Airway epithelial cell (primary cell): ENCODE measurements at places on chromosomes 2 and 18. TPM values are rescaled to one million over a fixed set of nuclear protein-coding genes. Genes with fewer than 3 reads are reported as not detected.

The LBX2 gene
- 0.56 TPM in 2 replicates for total RNA-seq

The DNAJC5G gene
- total RNA-seq = not detected in 2 replicates

The CFAP221 gene
- total RNA-seq = not detected in 2 replicates

The TRIM54 gene
- not detected in 2 replicates for total RNA-seq

The SLC1A4 gene
- 4.2 and 5.6 TPM in 2 replicates for total RNA-seq

The ASB18 gene
- not detected in 2 replicates for total RNA-seq

The ST8SIA3 gene
- total RNA-seq = not detected in 2 replicates

The FBLN7 gene
- 0.14 TPM in 1 of 2 replicates, not detected in the other for total RNA-seq

The MEP1B gene
- not detected in 2 replicates for total RNA-seq

The TUBA3E gene
- not detected in 2 replicates for total RNA-seq

The GAD1 gene
- total RNA-seq = 2.6 TPM in 1 of 2 replicates, not detected in the other

The TBR1 gene
- not detected in 2 replicates for total RNA-seq

The KLF7 gene
- total RNA-seq = 19.9 and 35.5 TPM in 2 replicates

The CAPN14 gene
- 2.9 and 4.0 TPM in 2 replicates for total RNA-seq

The ACVR2A gene
- 5.2 and 6.9 TPM in 2 replicates for total RNA-seq

The FAHD2A gene
- total RNA-seq = 18.8 and 20.9 TPM in 2 replicates

The GPR55 gene
- not detected in 2 replicates for total RNA-seq

The PER2 gene
- total RNA-seq = 8.2 and 9.7 TPM in 2 replicates

The TTC21B gene
- total RNA-seq = 4.9 and 9.0 TPM in 2 replicates

The UGT1A5 gene
- 3.2 TPM in 1 of 2 replicates, not detected in the other for total RNA-seq

The ZNF396 gene
- 0.19 and 0.71 TPM in 2 replicates for total RNA-seq

The LYPD6B gene
- total RNA-seq = 6.0 and 7.3 TPM in 2 replicates

The EVA1A gene
- total RNA-seq = 19.3 and 26.4 TPM in 2 replicates

The ARMC9 gene
- total RNA-seq = 10.4 and 13.5 TPM in 2 replicates

The SDC1 gene
- 909 and 1,110 TPM in 2 replicates for total RNA-seq

The MYOM1 gene
- total RNA-seq = 0.09 and 0.71 TPM in 2 replicates

The KIF5C gene
- 0.07 TPM in 1 of 2 replicates, not detected in the other for total RNA-seq

The OR6B2 gene
- total RNA-seq = not detected in 2 replicates

The HOXD13 gene
- not detected in 2 replicates for total RNA-seq

The TXNDC2 gene
- 0.07 TPM in 1 of 2 replicates, not detected in the other for total RNA-seq

The FANCL gene
- total RNA-seq = 11.1 and 14.2 TPM in 2 replicates

The CD207 gene
- not detected in 2 replicates for total RNA-seq

The IL18R1 gene
- total RNA-seq = 0.84 and 1.2 TPM in 2 replicates

The IL36G gene
- total RNA-seq = 15.7 and 18.5 TPM in 2 replicates

The DNAJC27 gene
- total RNA-seq = 1.3 and 2.3 TPM in 2 replicates

The ATP6V1B1 gene
- not detected in 2 replicates for total RNA-seq

The PJVK gene
- total RNA-seq = 0.74 and 0.78 TPM in 2 replicates

The ABCG5 gene
- total RNA-seq = not detected in 2 replicates

The IL1F10 gene
- total RNA-seq = 0.78 TPM in 1 of 2 replicates, not detected in the other

The ANKRD62 gene
- total RNA-seq = not detected in 2 replicates

The ATP6V1C2 gene
- total RNA-seq = 0.09 and 0.42 TPM in 2 replicates

The EGR4 gene
- total RNA-seq = not detected in 2 replicates

The ZEB2 gene
- 0.05 and 0.07 TPM in 2 replicates for total RNA-seq

The CD8B2 gene
- not detected in 2 replicates for total RNA-seq

The REG3G gene
- not detected in 2 replicates for total RNA-seq

The SLC23A3 gene
- total RNA-seq = 0.21 and 0.28 TPM in 2 replicates

The MAPRE2 gene
- 6.3 and 7.1 TPM in 2 replicates for total RNA-seq

The APOB gene
- total RNA-seq = not detected in 2 replicates

The DOK6 gene
- total RNA-seq = not detected in 2 replicates

The SLC30A3 gene
- not detected in 2 replicates for total RNA-seq

The BMP10 gene
- total RNA-seq = not detected in 2 replicates
